ENCODE measurements at places on chromosomes 5 and 9. TPM values are rescaled to one million over a fixed set of nuclear protein-coding genes. Genes with fewer than 3 reads are reported as not detected.

Gene ZNF618
- 7.4 TPM for total RNA-seq

Gene SPAG8
- not detected for total RNA-seq

Gene ADGRD2
- total RNA-seq = 4.2 TPM

Gene PCDHGA1
- not detected for total RNA-seq

Gene C9orf153
- not detected for total RNA-seq

Gene CDH10
- total RNA-seq = 0.74 TPM

Gene KLF4
- 144 TPM for total RNA-seq

Gene SPINK13
- total RNA-seq = not detected

Gene IFNE
- total RNA-seq = 3.2 TPM

Gene FRRS1L
- 2.2 TPM for total RNA-seq

Gene ZNF879
- 5.9 TPM for total RNA-seq

- no peak overlapping the region for H3K27ac ChIP-seq
- no peaks in the 10 kb centered on the region for H3K27me3 ChIP-seq
- H3K4me3 ChIP-seq = no peak overlapping the region
- H3K4me1 ChIP-seq = peaks cover 30% of the 10 kb centered on the region
- H3K36me3 ChIP-seq = no peaks in the 10 kb centered on the region
- no peak for DNase-seq
Measured at GRCh38 chr9:135217836-135218235, 130.4 kb downstream of the OLFM1 start.

DNA sequence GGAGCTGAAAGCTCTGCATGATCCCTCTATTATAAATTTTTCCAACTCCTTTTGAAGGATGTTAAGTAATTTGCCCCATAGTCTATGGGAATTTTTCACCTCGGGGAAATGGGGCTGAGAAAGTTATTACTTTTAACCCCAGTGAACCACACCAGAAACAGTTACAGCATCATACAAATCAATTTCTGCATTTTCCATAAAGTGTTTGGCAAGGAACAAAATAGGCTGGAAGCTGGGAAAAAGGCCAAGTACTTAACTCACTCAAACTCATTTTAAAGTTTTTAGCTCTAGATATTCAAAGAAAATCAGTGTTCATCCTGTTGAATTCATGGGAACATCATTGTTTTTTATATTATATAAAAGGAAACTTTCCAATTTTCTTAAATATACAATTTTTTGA, 160.9 kb downstream of the SH3GL2 start:
- H3K27ac ChIP-seq = no peak overlapping the region
- DNase-seq = no peak
- no peak overlapping the region for H3K4me3 ChIP-seq
- H3K27me3 ChIP-seq = no peaks in the 10 kb centered on the region

- peaks cover 12% of the 10 kb centered on the region for H3K4me1 ChIP-seq
- H3K27ac ChIP-seq = no peak overlapping the region
- no peak for DNase-seq
- H3K27me3 ChIP-seq = no peaks in the 10 kb centered on the region
Measured at GRCh38 chr5:40738502-40738901, 17.3 kb downstream of the TTC33 start.

GRCh38 chr9:89597711-89598362, 7.0 kb upstream of the GADD45G start:
- DNase-seq = peak; percentile 72
- no peaks in the 10 kb centered on the region for H3K4me1 ChIP-seq
- H3K27ac ChIP-seq = no peak overlapping the region
- no peaks in the 10 kb centered on the region for H3K36me3 ChIP-seq
- no peaks in the 10 kb centered on the region for H3K27me3 ChIP-seq

DNA sequence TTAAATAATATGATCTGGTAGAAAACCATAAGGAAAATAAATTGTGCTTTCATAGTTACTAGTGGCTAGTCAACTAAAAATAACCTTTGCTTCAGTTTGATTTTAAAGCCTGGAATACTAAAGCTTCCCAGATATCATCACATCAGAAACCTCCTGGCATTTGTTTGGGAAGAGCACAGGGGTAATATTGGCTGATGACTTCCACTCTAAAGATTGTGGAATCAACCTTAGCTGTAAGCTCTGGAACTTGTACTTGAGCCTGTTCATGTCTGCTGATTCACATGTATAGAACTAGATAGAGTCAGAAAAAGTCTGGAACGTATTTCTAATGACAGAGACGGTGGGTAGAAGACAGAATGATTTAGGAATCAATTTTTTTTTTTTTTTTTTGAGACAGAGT, 345.0 kb downstream of the CWC27 start:
- H3K4me1 ChIP-seq = no peaks in the 10 kb centered on the region
- H3K36me3 ChIP-seq = no peaks in the 10 kb centered on the region
- H3K4me3 ChIP-seq = no peak overlapping the region
- no peak for DNase-seq
- no peaks in the 10 kb centered on the region for H3K27me3 ChIP-seq

GRCh38 chr5:1299961-1300360, 5.1 kb upstream of the TERT start:
- H3K4me1 ChIP-seq = no peaks in the 10 kb centered on the region
- H3K27me3 ChIP-seq = no peaks in the 10 kb centered on the region
- no peak overlapping the region for H3K27ac ChIP-seq
- no peaks in the 10 kb centered on the region for H3K36me3 ChIP-seq
- H3K4me3 ChIP-seq = no peak overlapping the region

DNA sequence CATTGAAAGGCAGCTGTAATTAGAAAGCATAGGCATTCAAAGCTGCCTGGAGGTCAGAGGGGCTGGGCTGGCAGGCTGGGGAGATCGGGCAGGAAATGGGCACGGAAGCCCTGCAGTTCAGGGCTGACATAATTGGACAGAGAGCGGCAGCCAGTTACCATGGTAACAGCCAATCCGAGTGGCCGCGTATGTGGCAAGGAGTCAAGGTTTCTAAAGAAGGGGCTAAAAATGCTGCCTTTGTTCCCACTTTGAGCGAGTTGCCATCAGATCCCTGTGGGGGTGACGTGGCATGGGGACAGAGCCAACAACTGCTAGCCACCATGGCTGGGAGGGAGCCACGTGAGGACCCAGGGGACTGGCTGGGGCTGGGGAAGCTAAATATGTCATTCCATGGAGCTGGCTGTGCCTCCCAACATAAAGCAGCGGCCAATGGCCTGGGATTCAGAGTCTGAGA, 44.7 kb upstream of the NDFIP1 start:
- H3K4me3 ChIP-seq = peak overlapping the region; percentile 17
- H3K36me3 ChIP-seq = no peaks in the 10 kb centered on the region
- no peak for DNase-seq
- H3K27me3 ChIP-seq = no peaks in the 10 kb centered on the region
- peaks cover 12% of the 10 kb centered on the region for H3K4me1 ChIP-seq
- no peak overlapping the region for H3K27ac ChIP-seq

GRCh38 chr5:168786147-168786546, 207.0 kb upstream of the PANK3 start:
- H3K27me3 ChIP-seq = no peaks in the 10 kb centered on the region
- no peak for DNase-seq
- no peaks in the 10 kb centered on the region for H3K4me1 ChIP-seq
- peaks cover 4% of the 10 kb centered on the region for H3K36me3 ChIP-seq

GRCh38 chr5:106288979-106289378, 1381.8 kb downstream of the EFNA5 start:
- DNase-seq = no peak
- H3K27ac ChIP-seq = no peak overlapping the region
- H3K36me3 ChIP-seq = no peaks in the 10 kb centered on the region
- no peaks in the 10 kb centered on the region for H3K27me3 ChIP-seq
- H3K4me3 ChIP-seq = no peak overlapping the region

DNA sequence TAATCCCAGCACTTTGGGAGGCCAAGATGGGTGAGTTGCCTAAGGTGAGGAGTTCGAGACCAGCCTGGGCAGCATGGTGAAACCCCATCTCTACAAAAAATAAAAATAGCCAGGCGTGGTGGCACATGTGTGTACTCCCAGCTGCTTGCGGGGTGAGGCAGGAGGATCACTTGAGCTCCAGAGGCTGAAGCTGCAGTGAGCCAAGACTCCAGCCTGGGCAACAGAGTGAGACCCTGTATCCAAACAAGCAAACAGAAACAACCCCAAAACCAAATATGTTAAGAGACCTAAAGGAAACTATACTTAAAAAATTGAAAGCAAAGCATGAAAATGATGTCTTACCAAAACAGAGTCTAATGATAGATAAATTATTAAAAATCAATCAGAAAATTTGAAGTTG, 12.4 kb downstream of the HNRNPAB start:
- no peaks in the 10 kb centered on the region for H3K27me3 ChIP-seq
- H3K4me1 ChIP-seq = peaks cover 8% of the 10 kb centered on the region
- DNase-seq = no peak
- H3K27ac ChIP-seq = no peak overlapping the region

GRCh38 chr9:93184432-93185265, 710 bp downstream of the WNK2 start:
- H3K4me3 ChIP-seq = peak overlapping the region; percentile 49
- DNase-seq = no peak
- H3K27me3 ChIP-seq = no peaks in the 10 kb centered on the region
- no peak overlapping the region for H3K27ac ChIP-seq
- H3K36me3 ChIP-seq = no peaks in the 10 kb centered on the region

DNA sequence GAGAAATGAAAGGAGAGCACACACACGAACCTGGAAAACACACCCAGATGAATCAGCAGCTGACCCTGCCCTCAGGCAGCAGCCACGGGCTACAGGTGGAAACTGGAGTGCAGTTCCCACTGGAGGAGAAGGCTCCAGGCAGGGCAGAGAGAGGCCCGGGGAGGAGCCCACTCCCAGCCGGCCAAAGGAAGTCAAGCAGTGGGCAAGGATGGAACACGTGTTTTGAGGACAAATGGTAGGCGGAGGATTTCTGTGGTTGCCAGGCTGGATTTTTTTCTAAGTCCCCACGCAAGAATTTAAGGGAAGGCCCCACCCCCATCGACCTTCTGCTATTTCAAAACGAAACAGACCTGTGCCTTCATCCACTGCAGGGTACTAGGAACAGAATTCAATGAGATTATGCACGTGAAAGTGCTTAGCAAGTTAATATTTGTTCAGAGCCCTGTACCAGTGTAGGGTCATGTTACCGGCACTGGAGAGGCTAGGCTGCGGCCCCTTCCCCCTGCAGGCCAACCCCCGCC, 6.8 kb downstream of the EPB41L4B start:
- H3K27ac ChIP-seq = no peak overlapping the region
- H3K4me3 ChIP-seq = no peak overlapping the region
- H3K4me1 ChIP-seq = peaks cover 15% of the 10 kb centered on the region
- no peak for DNase-seq

GRCh38 chr9:107108342-107109130, 174.5 kb upstream of the RAD23B start:
- no peak overlapping the region for H3K4me3 ChIP-seq
- no peaks in the 10 kb centered on the region for H3K36me3 ChIP-seq
- no peak overlapping the region for H3K27ac ChIP-seq
- no peaks in the 10 kb centered on the region for H3K27me3 ChIP-seq

GRCh38 chr9:121574774-121575519, 75.3 kb upstream of the GGTA1 start:
- DNase-seq = no peak
- no peak overlapping the region for H3K4me3 ChIP-seq
- H3K27me3 ChIP-seq = no peaks in the 10 kb centered on the region

DNA sequence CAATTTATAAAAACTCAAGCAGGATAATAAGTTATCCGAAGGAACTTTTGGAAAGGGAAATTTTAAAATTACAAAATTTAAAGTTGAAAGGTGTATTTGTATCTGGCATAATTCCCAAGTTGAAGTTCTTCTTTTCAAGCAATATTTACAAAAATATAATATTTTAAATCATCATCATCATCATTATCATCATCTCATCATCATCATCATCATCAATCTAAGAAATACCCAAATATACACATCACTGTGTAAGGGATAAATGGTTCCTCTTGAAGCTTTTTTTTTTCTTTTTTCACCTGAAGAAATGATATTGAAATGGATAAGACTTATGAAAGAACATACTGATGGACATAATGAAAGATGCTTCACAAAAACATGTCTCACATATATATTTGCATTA, 254.9 kb upstream of the ARRDC3 start:
- H3K36me3 ChIP-seq = no peaks in the 10 kb centered on the region
- no peak for DNase-seq
- H3K27ac ChIP-seq = no peak overlapping the region
- no peak overlapping the region for H3K4me3 ChIP-seq

GRCh38 chr5:173299820-173300219, 28.4 kb downstream of the STC2 start:
- H3K36me3 ChIP-seq = no peaks in the 10 kb centered on the region
- no peak overlapping the region for H3K4me3 ChIP-seq
- DNase-seq = no peak
- no peaks in the 10 kb centered on the region for H3K27me3 ChIP-seq
- H3K27ac ChIP-seq = no peak overlapping the region

- no peaks in the 10 kb centered on the region for H3K36me3 ChIP-seq
- peaks cover 13% of the 10 kb centered on the region for H3K4me1 ChIP-seq
- H3K4me3 ChIP-seq = no peak overlapping the region
- no peak overlapping the region for H3K27ac ChIP-seq
Measured at GRCh38 chr5:123262216-123262823, 160.9 kb downstream of the CEP120 start.

GRCh38 chr9:111969061-111969460, 72.4 kb downstream of the UGCG start:
- no peak overlapping the region for H3K4me3 ChIP-seq
- no peaks in the 10 kb centered on the region for H3K36me3 ChIP-seq
- no peak overlapping the region for H3K27ac ChIP-seq
- H3K4me1 ChIP-seq = no peaks in the 10 kb centered on the region

GRCh38 chr9:16727452-16728136, 142.9 kb downstream of the BNC2 start:
- DNase-seq = no peak
- H3K4me1 ChIP-seq = peaks cover 10% of the 10 kb centered on the region
- peak overlapping the region; percentile 59 for H3K4me3 ChIP-seq
- peak overlapping the region; percentile 89 for H3K27ac ChIP-seq
- H3K36me3 ChIP-seq = no peaks in the 10 kb centered on the region

- no peak overlapping the region for H3K27ac ChIP-seq
- no peaks in the 10 kb centered on the region for H3K27me3 ChIP-seq
- H3K4me1 ChIP-seq = no peaks in the 10 kb centered on the region
- no peak for DNase-seq
Measured at GRCh38 chr5:17123010-17123409, 94.4 kb upstream of the BASP1 start.

All from vagina (tissue), 2 donors.